ENCODE measurements at places on chromosomes 13 and 19. TPM values are rescaled to one million over a fixed set of nuclear protein-coding genes. Genes with fewer than 3 reads are reported as not detected.

ZNF587 gene
- total RNA-seq = 46.5 TPM

C19orf67 gene
- 0.32 TPM for total RNA-seq

FGF21 gene
- total RNA-seq = not detected

ADGRE1 gene
- total RNA-seq = 15.2 TPM

ZNF571 gene
- total RNA-seq = 0.59 TPM

EVI5L gene
- total RNA-seq = 9.1 TPM

TMIGD2 gene
- 33.2 TPM for total RNA-seq

CYP2B6 gene
- total RNA-seq = not detected

KLK6 gene
- not detected for total RNA-seq

INAFM1 gene
- 10.6 TPM for total RNA-seq

CEACAM20 gene
- total RNA-seq = not detected

PDX1 gene
- total RNA-seq = not detected

DOHH gene
- 16.9 TPM for total RNA-seq

C5AR2 gene
- total RNA-seq = 0.17 TPM

PEX11G gene
- total RNA-seq = 0.42 TPM

OR7D2 gene
- 0.69 TPM for total RNA-seq

ZSCAN4 gene
- not detected for total RNA-seq

SPINT2 gene
- total RNA-seq = 75.5 TPM

SYT5 gene
- total RNA-seq = not detected

LILRA1 gene
- not detected for total RNA-seq

CEACAM6 gene
- not detected for total RNA-seq

WDR87 gene
- total RNA-seq = not detected

IQCN gene
- total RNA-seq = 4.6 TPM

Data from T-helper 1 cell treated with Interleukin-12 subunit alpha and Interleukin-12 subunit beta and Interleukin-4 antibody, amounts not matched to agents 30 ng/mL and 1 ng/mL, for 36 hours (primary cell).